ENCODE measurements at places on chromosomes 13 and 19.
A peak's percentile ranks its signal among the peaks of the same experiment; 100 is the strongest.

- DNase-seq: peak; percentile 2
Observed at GRCh38 chr13:111505175-111505777, 184.8 kb downstream of the TEX29 start.

DNA sequence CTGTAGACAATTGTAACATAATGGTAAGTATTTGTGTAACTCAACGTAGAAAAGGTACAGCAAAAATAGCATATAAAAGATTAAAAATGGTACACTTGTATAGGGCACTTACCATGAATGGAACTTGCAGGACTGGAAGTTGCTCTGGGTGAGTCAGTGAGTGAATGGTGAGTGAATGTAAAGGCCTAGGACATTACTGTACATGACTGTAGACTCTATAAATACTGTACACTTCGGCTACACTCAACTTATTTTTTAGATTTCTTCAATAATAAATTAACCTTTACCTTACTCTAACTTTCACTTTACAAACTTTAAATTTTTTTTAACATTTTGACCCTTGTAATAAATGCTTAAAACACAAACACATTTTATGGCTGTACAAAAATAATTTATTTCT lies 72.1 kb upstream of the FAM216B start:
- DNase-seq: no peak

GRCh38 chr19:3233831-3234230 lies 9.4 kb downstream of the CELF5 start:
- DNase-seq: no peak

GRCh38 chr13:42969565-42970172 lies 22.4 kb downstream of the EPSTI1 start:
- peak; percentile 79 for DNase-seq

- no peak for DNase-seq
Observed at GRCh38 chr19:51181377-51181912, 39.3 kb downstream of the SIGLEC7 start.

DNA sequence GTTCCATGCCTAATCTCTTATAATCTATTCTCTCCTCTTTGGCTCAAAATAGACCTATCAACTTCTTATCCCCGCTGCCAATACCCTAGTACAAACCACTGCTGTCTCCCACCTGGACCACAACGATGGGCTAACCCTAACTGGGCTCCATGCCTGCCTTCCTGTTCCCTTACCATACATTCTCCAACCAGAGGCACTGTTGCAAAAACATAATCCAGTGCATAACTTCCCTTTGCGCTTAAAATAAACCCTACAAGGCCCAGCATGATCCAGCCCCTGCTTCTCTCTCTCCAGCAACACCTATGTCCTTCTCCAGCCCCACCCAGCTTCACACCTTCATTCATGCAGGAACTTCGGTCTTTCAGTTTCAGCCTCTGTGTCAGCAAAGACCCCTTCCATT lies 27.4 kb upstream of the CEBPA start:
- no peak for DNase-seq

- DNase-seq: no peak
Observed at GRCh38 chr13:76239031-76239680, 603.0 kb downstream of the LMO7 start.

GRCh38 chr13:43961909-43962308 lies 82.2 kb downstream of the LACC1 start:
- DNase-seq: no peak

DNA sequence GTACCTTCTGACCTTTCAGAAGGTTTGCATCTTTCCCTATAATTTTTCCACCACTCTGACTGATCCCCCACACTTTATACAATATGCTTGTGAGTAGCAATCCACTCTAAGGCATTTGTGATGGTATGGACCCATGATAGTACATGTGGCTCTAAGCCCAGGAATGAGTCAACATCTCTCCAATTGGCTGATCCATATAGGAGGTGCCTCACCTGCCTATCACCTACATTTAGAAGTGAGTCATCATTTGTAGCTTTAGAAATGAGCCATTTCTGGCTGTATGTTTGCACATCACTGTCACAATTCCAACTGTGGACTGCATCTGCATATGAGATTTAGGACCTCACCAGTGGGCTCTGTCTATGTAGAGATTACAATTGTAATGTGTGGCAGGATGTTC lies 133.1 kb upstream of the ZNF91 start:
- DNase-seq: no peak

DNA sequence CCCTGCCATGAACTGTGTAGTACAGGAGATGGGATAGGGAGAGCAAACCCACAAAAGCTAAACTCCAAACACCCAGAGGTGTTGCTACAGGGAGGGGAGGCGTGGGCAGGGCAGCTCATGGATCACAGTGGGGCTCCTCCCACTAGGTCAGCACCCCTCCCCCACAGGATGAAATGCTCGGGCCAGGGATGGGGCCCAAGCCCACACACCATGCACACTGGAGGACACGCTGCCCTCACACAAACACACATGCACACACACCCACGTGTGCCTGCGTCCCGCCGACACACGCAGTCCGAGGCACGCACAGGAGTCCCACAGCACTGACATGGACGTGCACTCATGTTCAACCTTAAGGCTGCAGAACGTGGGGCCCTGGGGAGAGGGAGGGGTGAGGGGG lies 6.0 kb upstream of the CCNP start:
- no peak for DNase-seq

- DNase-seq: no peak
Observed at GRCh38 chr13:101013245-101013644, 338.6 kb upstream of the TMTC4 start.

DNA sequence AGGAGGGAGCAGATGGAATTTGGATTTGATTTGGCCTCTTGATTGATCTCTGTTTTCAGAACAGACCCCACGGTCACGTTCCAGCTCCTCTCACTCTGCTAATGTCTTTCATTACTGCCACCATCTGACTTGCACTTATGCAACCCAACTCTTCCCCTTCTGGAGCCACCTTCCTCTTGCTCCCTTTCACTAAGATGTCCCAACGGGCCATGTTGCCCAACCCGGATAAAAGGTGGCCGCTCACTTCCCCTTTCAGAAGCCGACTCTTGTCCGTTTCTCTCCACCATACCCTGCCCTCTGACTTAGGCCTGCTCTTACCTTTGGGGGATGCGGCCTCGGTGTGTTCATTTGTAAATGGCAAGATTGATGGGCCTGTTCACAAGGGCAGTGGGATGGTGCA lies 27.4 kb upstream of the CYP4F8 start:
- no peak for DNase-seq

- no peak for DNase-seq
Observed at GRCh38 chr19:2774953-2775555, 8.0 kb downstream of the SGTA start.

GRCh38 chr13:53060840-53061490 lies 32.4 kb downstream of the OLFM4 start:
- no peak for DNase-seq

- DNase-seq: peak; percentile 62
Observed at GRCh38 chr13:28339419-28339818, 155.5 kb downstream of the FLT1 start.

DNA sequence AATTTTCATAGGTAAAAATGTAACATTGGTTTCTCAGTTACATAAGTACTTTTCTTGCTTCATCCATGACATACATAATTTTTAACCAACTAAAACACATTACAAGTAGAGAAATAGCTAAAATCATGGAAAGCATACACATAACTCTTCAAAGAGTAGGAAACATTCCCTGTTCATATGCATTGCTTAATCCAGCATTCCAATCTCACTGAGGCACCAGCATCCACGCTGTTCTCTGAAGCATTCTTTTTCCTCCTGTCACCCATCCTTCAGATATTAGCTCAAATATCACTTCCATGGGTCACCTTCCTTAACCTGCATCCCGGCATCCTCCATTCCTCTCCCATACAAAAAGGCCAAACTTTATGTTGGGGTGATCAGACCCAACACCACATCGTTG lies 79.1 kb downstream of the ZNF254 start:
- peak; percentile 38 for DNase-seq

DNA sequence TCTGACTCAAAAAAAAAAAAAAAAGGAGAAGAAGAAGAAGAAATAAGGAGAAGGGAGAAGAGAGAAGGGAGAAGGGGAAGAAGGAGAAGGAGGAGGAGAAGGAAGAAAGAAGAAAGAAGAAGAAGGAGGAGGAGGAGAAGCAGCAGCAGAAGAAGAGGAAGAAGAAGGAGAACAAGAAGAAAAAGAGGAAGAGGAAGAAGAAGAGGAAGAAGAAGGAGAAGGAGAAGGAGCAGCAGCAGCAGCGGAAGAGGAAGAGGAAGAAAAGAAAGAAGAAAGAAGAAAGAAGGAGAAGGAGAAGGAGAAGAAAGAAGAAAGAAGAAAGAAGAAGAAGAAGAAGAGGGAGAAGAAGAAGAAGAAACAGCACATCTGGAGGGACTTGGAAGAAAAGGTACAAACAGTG lies 4.1 kb upstream of the CNN1 start:
- no peak for DNase-seq

- no peak for DNase-seq
Observed at GRCh38 chr19:2361246-2362045, 1.4 kb downstream of the TMPRSS9 start.

GRCh38 chr19:45506246-45506988 lies 862 bp upstream of the VASP start:
- peak; percentile 92 for DNase-seq

- no peak for DNase-seq
Observed at GRCh38 chr13:100443998-100444328, 144.6 kb downstream of the GGACT start.
